ENCODE measurements at places on chromosomes 6 and 20.

- DNase-seq, result no peak
Observed at GRCh38 chr6:28710466-28711191, 184.9 kb downstream of the GPX5 start.

DNA sequence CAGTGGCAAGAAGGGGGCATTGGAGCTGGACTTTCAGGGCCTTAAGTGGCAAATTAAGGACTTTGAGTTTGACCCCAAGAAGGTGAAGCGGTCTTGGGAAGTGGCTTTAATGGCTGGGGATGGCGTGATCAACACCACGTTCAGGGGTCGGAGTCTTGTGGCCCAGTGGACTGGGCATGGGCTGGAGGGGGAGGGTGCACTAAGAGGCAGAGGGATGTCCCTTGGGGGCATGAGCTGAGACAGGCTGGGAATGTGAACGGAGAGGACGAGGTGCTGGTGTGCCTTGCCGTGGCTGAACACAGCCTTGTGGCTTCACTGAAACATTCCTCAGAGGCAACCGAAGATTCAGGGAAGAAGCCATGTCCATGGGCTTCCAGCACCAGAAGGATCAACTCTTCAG is 227.0 kb downstream of the SYNDIG1 start:
- no peak for DNase-seq

DNA sequence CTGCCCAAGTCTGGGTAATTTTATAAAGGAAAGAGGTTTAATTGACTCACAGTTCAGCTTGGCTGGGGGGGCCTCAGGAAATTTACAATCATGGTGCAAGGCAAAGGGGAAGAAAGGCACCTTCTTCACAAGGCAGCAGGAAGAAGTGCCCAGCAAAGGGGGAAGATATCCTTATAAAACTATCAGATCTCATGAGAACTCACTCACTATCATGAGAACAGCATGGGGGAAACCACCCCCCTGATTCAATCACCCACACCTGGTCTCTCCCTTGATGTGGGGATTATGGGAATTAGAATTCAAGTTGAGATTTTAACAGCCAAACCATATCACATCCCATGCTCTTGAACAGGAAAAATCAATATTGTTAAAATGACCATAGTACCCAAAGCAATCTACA is 215.2 kb upstream of the TAB2 start:
- DNase-seq, result no peak

DNA sequence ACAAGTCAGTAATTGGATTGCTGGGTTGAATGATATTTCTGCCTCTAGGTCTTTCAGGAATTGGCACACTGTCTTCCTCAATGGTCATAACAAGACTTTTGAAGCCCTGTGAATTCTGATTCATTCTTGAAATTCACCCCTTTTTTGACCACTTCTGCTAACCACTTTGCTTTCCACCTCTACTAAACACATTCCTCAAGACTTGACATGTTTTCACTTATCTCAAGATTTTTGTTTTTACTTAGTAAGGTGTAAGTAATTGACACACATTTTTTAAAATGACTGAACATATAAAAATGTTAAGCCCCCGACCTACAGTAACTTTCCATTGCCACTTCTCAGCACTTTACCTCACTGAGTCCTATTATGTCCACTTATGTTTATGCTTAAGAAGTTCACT is 239.1 kb downstream of the GRM1 start:
- no peak for DNase-seq

GRCh38 chr20:21139881-21140566 is 14.1 kb downstream of the KIZ start:
- DNase-seq, result no peak

GRCh38 chr6:3456395-3456897 is 404 bp downstream of the SLC22A23 start:
- DNase-seq, result no peak

DNA sequence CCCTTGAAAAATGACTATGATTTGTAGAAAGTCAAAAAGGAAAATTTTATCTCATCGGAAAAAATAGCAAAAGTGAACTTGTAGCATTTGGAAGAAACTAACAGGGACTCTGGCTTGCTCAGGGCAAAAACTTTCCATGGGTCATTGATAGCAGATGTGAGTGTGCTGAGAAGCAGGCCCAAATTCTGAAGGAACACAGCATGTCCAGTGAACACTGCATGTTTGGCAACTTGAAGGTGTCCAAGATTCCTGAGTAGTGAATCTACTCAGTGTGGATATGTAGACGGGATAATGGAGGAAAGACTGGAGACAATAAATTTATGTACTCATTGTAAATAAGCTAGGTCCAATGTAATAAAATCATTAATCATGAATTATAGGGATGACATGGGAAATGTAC is 8.2 kb downstream of the SLC17A2 start:
- no peak for DNase-seq

- DNase-seq, result no peak
Observed at GRCh38 chr20:17793986-17794385, 94.2 kb downstream of the BANF2 start.

DNA sequence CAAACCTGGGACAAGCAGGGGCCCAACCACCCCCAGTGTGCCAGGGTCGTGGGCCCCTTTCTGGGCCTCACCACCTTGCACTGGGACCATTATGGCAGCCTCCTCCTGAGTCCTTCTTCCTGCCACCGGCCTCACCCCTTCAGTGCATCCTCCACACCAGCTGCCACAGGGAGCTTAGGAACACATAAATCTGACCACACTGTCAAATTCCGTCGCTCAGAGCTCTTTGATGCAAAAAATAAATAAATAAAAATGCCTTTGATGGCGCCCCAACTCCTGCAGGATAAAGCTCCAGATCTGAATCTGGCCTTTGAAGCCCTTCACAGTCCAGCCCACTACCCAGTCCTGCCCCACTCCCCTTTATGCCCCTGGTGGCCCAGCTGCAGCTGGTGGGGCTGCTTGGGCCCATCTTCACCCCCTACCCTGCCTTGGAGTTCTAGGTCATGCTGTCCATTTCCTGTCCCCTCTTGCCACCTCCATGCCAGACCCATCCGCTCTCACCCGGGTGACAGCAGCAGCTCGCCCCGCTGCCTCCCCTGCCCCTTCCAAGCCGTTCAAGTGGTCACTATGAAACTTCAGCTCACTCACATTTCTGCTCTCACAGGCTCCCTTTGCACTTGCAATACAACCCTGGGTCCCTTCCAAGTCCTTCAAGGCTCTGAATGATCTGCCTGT is 16.0 kb downstream of the MYH7B start:
- DNase-seq, result no peak

- no peak for DNase-seq
Observed at GRCh38 chr20:40682104-40682981, 6.7 kb downstream of the MAFB start.
